Caki2 (cell line): ENCODE measurements at places on chromosomes 2 and 18. TPM values are rescaled to one million over a fixed set of nuclear protein-coding genes. Genes with fewer than 3 reads are reported as not detected.

The HOXD3 gene
- 4.8 and 7.5 TPM in 2 replicates for total RNA-seq

The TMEM198 gene
- total RNA-seq: 4.5 and 9.3 TPM in 2 replicates

The RPRD1A gene
- 25.1 and 37.3 TPM in 2 replicates for total RNA-seq

The BMP10 gene
- not detected in 2 replicates for total RNA-seq

DNA sequence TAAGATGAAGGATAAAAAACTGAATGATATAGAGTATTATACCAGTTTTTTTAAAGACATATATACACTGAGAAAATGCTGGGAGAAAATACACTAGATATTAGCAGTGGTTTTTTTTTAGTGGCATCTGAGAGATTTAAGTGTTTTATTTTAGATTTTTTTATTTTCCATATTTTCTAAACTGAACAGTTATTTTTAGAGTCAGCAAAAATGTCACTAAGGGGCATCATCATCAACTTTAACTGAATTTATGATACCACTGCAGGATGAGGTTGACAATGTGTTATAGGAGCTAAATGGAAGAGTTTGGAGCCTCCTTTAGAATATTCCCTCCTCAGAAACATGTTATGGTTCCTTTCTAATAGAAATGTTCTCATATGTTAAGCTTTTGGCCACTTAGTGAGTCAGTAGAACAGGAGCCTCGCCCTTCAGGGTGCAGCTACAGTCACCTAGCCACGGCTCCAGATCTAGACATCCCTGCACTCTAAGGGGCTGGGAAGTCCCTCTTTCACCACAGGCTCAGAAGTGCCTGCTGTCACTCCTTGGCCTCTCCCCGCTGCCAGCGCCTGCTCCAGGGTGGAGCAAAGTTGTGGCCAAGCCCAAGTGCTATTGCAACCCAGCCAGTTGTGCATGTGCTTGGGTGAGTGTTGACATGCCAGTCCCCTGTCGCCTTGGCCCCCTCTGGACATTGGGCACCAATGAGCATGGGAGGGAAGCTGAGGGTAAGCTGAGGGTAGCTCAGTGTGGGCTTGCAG, 210.7 kb upstream of the RASGRP3 start:
- DNase-seq: no peak

GRCh38 chr2:156513219-156513618, 77.0 kb downstream of the GPD2 start:
- no peak for DNase-seq

DNA sequence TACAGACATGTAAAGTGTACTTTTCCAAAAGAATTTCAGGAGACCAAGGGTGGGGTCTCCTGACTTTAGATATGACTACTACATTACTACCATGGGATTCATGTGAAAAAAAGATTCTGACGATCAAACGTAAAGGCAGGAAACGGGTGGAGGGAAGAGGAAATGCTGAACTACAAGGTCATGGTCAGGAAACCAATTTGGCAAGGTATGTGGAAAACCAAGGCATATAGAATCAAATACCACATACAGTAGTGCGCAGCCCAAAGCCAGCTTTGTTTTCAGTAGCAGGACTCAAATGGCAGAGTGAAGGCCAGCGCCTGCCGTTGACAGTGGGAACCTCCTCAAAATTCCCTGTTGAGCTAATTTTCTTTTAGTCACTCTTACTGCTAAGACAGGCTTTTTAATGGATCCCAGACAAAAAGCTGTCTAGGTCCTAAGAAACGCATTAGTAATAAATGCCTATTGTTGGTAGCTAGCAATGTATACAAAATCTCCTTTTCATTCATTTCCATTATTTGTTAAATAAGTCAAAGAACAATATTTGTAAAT, 57.6 kb upstream of the SERTAD2 start:
- no peak for DNase-seq

DNA sequence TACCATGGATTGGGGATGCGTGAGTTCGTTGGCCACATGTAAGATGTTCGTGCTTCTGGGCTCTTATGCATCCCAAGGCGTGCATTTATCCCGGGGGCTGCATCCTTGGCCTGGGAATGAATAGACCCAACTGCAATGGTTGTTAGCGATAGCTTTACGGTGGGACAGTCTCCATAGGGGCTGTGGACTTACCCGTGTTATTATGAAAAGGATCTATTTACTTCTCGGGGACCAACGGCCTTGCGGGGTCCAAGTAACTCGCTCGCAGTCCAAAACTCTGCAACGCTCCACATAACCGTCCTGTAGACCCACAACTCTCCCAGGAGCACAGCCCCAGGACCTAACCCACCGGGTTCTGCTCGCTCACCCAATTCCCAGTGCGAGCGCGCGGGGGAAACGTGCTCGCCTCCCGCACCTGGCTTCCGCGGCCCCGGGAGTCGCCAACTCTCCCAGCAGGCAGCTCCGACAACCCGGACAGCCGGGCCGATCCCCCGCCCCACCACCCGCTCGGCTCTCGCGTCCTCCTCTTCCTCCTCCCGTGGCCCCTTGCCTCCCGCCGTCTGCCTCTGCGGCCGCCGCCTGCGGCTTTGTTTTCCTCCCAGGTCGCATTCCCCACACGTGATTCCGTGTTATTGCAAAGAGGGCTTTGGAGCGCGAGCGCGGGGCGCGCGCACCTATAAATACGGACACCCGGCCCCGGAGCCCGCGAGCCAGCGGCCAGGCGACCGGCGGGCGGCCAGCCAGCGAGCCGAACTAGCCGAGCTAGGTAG, at the start of gene CABLES1:
TSS of gene CABLES1 (plus strand) at position 706 of the 770 bp plus-strand sequence. CDS start 278 bp downstream, outside the sequence.
- peak; percentile 65 for DNase-seq

GRCh38 chr2:68411397-68412126, 46.5 kb downstream of the PLEK start:
- DNase-seq: no peak

- DNase-seq: no peak
Observed at GRCh38 chr2:88088999-88089398, 21.4 kb downstream of the SMYD1 start.

DNA sequence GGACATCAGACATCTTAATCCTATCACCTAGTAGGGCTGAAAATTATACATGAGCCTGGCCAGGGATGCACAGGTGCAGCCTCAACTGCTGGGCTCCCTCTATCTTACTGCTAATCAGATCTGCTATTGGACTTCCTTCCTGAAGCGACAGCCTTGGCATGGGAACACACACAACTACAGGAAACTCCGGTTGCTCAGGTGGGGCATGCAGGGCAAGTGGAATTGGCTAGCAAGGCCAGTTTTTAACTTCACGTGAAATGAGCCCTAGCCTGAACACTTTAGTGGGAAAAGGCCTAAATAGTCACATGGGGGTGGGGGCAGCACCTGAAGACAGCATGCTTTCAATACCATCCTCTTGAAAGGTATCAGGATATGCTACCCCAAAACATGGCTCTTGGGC, 147.9 kb upstream of the NCKAP5 start:
- no peak for DNase-seq

- no peak for DNase-seq
Observed at GRCh38 chr18:2559249-2559648, 12.1 kb downstream of the METTL4 start.

- no peak for DNase-seq
Observed at GRCh38 chr2:45889053-45889452, 237.6 kb downstream of the PRKCE start.

GRCh38 chr2:203787979-203788378, 79.6 kb upstream of the CTLA4 start:
- no peak for DNase-seq

GRCh38 chr2:127403460-127403859, 14.8 kb upstream of the PROC start:
- DNase-seq: no peak

DNA sequence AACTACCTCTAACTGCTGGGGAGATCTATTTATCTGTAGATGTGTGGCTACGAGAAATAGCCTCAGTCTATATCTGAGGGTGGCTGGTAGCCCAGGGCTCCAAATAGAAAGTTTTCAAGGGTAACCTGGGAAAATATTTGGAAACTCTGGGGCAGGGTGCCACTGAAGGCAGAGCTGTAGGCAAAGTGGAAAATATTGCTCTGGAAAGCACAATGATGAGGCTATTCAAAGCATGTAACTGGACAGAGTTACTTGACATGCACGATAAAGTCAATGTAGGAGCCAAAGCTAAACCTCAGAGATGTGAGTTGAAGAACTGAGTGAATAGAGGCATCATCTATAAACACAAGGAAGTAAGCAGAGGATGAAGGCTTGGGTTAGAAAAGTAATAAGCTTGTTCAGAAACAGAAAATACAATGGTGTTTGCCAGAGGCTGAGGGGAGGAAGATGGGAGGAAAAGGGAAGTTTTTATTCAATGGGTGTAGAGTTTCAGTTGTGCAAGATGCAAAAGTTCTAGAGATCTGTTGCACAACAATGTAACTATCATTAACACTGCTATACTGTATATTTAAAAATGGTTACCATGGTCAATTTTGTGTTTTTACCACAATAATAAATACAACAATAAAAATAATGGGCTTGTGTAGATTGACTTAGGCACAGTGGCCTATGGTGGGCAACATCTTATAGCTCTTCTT, 171.6 kb downstream of the MBD2 start:
- DNase-seq: no peak

DNA sequence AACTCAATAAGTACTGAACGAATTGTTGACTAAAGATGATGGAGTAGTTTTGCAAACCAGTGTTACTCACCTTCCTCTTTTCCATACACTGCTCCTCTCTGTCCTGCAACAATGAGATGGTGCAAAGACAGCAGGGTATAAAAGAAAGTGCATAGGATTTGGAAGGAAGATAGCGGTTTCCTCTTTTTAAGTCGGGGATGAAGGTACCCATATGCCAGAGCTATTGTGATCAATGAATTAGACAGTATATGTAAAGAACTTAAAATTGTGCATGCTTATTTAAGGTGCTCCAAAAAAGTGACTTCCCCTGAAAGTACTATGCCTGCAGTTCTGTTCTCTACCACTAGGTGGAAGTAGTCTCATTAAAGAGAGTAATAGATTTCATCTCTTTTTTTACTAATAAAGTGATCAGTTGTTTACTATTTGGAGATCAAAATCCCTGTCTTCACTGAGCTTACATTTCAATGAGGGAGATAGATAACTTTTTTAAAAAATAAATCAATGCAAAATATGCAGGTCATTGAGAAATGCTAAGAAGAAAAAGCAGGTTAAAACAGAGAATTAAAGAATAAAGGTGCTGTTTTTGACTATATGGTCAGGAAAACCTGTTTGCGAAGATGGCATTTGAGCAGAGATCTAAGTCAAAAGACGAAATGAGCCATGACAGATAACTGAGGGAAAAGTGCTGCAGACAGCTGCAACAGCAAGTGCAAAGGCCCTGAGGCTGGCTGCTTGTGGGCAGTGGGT, 339.7 kb upstream of the SLC14A2 start:
- no peak for DNase-seq

- DNase-seq: no peak
Observed at GRCh38 chr2:151299920-151300539, 10.6 kb upstream of the NMI start.

GRCh38 chr2:55420871-55421270, 1.2 kb upstream of the CCDC88A start:
- no peak for DNase-seq

GRCh38 chr2:30272761-30273573, 41.6 kb downstream of the LBH start:
- peak; percentile 87 for DNase-seq

DNA sequence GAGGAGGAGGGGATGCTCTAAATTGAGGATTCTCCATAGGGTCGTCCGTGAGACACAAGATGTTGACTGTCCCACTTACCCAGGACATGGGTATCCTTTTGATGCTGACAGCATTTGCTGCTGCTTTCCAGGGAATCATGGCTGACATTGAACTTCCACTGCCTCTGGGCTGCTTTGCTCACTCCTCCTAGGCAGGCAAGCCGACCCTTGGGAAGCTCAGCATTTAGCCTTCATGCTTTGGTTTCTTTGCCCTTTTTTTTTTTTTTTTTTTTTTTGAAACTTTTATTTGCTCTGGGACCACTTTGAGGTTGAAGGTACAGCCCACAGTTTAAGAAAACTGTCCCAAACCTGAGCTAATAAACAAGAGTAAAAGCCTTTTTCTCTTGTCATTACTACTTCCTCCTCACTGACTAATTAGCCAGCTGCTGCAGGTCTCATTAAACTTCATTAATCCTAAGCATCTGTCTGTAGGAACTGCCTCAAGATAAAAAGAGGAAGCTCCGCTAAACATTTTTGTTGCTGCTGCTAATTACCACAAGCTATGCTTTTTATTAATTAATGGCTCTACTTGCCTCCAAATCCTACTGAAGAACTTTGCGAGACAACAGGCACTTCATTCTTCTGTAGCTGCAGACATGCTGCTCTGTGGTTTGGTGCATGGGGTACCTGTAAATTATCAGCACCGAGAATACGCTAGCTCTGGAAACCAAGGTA, 125.4 kb downstream of the SPTBN1 start:
- no peak for DNase-seq
